ENCODE measurements at places on chromosomes 1 and 21.

DNA sequence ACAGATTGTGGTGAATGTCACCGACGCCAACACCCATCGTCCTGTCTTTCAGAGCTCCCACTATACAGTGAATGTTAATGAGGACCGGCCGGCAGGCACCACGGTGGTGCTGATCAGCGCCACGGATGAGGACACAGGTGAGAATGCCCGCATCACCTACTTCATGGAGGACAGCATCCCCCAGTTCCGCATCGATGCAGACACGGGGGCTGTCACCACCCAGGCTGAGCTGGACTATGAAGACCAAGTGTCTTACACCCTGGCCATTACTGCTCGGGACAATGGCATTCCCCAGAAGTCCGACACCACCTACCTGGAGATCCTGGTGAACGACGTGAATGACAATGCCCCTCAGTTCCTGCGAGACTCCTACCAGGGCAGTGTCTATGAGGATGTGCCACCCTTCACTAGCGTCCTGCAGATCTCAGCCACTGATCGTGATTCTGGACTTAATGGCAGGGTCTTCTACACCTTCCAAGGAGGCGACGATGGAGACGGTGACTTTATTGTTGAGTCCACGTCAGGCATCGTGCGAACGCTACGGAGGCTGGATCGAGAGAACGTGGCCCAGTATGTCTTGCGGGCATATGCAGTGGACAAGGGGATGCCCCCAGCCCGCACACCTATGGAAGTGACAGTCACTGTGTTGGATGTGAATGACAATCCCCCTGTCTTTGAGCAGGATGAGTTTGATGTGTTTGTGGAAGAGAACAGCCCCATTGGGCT, 3.0 kb downstream of the CELSR2 start:
- no peak for DNase-seq

DNA sequence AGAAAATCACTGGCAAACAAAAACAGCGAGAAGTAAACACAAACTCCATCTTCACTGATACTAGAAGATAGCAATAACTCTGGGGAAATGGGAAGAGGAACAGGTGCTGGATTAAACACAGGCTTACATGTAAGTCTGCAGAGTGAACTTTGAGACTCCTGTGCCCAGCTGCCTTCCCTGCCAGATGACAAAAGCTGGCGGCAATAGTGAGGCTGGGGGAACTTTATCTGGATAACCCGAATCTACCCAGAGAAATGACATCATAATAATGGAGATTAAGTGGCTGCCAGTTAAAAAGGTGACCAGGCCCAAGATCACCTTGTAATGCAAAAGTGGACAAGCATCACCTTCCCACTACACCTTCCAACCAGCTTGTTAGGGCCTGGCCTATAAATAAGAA, 184.5 kb downstream of the CHRM3 start:
- no peak for DNase-seq

GRCh38 chr1:228073061-228073856, 9.2 kb upstream of the ARF1 start:
- no peak for DNase-seq

DNA sequence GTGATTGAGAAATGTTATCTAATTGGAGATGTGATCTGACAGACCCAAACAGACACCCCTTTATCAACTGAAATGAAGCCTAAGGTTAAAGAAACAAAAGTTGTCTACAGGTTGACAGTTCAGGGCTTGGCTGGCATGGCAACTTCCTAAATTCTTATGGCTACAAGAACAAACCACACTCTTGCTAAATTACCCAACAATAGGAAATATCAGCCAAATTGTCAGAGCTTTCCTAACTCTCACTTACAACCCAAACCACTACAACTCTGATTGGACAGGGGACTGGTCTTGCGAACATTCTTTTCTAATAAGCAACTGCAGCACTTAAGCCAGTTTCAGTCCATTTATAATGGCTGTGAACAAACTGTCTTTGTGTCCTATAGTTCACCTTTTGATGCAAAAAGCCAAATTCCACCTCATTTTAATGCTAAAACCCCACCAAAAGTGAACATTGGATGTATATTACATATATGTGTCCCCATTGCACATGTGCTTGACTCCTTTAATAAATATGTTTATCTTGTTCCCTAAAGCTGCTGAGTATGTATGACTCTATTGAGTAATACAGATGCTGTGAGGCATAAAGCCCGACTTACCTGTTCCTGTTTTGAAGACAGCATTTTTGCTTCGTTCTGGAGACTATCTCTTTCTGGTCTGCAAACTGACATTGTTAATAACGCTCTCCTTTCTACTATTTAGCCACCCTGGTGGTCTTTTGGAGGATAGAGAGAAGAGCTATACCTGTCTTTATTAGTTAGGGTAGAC, 101.3 kb upstream of the HMCN1 start:
- no peak for DNase-seq

DNA sequence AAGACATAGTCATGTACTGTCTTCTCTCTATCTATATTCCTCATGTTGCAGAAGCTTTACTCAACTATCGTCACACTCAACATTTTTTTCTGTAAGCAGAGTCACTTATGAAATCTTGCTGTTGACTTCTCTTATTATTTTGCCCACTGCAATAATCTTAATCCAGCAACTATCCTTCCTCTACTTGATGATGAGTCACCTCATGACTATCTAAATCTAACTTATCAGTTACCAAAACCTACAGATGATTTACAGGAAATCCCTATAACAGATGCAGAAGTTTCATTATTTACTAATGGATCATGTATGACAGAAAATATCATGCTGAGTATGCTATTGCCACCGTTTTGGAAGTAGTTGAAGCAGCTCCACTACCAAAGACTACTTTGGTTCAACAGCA, 378.9 kb downstream of the DUSP10 start:
- no peak for DNase-seq

- DNase-seq, result no peak
These were observed 35.8 kb upstream of the PODN start for GRCh38 chr1:53026254-53026653.

GRCh38 chr1:160377585-160378206, 10.8 kb downstream of the NHLH1 start:
- DNase-seq, result no peak

DNA sequence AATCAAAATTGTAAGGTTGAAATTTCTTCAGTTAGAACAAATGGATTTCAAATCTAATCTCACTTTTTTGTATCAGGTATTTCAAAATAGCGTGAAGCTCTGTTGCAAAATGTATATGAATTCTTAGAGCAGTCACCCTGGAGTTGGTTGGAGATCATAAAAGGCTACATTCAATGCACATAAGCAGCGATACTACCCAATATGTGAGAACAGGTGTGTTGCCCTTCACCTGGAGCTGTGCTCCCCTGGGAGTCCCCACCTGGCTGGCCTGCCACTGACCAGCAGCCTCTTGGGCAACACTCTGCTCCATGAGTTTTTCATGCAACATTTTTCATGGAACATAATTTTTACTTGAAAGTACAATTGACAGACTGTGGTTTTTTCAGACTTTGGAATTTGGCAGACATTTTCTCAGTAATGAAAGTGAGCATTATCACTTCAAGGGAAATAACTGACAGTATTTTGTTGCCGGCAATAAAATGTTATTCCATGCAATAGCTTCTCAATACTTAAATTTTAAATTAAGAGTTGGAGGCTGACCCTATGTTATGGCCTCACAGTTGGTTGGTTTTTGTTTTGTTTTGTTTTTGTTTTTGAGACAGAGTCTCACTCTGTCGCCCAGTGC, 95.1 kb downstream of the ST3GAL3 start:
- no peak for DNase-seq

DNA sequence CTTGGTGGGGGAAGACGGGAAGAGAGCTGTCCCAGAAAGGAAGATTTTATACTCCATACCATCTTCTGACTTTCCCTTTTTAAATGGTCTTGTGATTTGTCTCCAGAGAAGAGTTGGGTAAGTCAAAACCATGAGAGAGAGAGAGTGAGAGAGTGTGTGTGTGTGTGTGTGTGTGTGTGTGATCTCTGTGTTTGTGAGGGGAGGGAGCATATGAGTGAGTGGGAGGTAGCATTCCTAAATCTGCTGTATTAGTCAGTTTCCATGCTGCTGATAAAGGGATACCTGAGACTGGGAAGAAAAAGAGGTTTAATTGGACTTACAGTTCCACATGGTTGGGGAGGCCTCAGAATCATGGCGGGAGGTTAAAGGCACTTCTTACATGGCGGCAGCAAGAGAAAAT, 102.0 kb upstream of the VANGL1 start:
- no peak for DNase-seq

- no peak for DNase-seq
These were observed 700.9 kb upstream of the CXADR start for GRCh38 chr21:16811970-16812369.

DNA sequence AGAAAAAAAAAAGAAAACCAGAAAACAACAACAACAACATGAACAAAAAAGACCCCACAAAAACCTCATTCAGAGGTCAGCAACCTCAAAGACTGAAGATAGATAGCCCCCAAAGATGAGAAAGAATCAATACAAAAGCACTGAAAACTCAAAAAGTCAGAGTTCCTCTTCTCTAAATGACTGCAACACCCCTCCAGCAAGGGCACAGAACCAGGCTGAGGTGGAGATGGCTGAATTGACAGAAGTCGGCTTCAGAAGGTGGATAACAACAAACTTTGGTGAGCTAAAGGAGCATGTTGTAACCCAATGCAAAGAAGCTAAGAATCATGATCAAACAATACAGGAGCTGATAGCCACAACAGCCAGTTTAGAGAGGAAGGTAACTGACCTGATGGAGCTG, 17.0 kb downstream of the RAB3GAP2 start:
- DNase-seq, result no peak

DNA sequence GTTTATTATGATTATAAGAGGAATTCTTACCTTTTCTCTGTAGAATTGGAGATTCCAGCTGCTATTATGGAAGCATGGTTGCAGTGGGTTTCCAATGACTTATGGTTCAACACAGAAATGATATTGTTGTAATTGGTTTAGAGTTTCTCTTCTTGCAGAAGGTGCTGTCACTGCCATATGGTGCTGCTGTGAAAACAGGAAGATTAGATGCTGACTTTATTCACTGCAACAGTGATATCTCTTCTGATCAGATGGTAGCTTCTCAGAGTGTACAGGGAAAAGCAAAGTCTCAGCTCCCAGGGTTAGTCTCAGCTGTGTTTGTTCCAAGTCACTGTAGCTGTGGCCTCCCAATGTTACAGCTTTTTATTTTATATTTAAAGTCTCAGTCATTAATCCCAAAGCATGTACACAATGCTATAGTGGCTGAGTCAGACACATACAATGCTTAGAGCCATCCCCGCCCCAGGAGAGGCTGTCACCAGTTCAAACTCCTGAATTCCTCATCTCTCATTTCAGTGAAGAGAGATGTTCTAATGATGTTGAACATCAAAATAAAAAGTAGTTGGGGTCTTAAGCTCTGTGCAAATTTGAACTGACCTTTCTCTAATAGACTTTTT, 42.7 kb upstream of the RGS2 start:
- no peak for DNase-seq

DNA sequence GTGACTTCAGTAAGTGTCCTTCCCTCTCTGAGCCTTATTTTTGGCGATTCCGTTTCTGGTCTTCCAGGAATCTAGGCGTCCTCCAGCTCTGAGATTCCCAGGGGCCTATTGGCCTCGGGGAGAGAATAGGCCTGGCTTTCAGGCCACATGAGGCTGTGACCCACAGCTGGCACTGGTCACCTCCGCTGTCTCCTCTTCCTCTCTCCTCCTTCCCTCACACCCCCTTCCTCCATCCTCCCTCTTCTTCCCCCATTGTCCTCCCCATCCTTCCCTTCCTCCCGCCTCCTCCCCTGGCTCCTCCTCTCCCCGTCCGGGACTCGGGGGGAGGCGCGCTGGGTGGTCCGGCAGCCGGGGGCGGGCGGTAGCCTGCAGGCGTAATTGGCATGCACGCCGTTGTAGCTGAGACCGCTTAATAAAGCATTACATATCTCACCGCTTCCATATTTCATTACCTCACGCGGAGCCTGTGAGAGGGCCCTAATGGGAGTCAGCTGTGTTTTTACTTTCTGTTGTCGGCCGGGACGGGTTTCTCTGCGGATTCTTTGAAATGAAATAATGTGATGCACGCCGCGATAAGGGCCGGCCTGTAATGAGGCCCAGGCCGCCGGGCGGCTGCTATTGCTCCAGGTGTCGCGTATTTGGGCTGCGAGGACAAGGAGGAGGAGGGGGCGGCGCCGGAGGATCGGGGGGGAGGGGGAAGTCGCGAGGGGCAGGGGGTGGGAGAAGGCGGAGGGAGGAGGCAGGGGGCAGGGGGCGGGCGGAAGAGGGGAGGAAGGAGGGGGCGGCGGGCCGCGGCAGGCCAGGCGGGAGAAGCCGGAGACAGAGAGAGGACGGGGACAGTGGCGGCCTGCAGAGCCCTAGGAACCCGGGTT, 95.3 kb downstream of the FOXD2 start:
- DNase-seq, result no peak

DNA sequence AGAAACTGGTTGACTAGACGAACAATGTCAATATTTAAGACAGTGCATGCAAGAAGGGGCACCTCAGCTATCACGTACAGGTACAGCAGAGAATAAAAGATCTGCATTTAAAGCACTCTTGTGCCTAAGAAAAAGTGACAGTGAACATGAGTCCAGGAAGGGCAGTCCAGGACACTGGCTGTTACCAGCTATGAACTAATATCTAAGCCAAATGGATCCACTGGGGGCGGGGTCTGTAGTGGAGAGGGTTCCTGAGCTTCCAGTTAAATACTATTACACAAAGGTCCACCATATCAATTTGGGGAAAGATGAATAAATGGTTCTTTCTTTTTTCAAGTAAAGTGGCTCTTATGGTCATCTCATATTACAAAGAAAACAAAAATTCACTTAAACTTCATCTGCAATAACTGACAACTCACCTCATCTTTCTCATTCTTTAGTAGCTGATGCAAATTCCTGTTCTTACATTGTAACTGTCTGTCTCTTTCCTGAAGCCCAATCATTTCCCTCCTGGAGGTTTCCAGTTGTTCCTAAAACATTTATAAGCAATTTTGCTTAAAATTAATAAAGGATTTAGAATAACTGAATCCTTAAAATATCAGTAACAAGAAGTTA, 24.5 kb downstream of the SSX2IP start:
- no peak for DNase-seq

- DNase-seq, result no peak
These were observed 32.4 kb downstream of the PSMG1 start for GRCh38 chr21:39150877-39151276.

- no peak for DNase-seq
These were observed 25.2 kb upstream of the FGGY start for GRCh38 chr1:59271561-59272260.

GRCh38 chr1:6888268-6888667, 103.0 kb downstream of the CAMTA1 start:
- DNase-seq, result no peak

DNA sequence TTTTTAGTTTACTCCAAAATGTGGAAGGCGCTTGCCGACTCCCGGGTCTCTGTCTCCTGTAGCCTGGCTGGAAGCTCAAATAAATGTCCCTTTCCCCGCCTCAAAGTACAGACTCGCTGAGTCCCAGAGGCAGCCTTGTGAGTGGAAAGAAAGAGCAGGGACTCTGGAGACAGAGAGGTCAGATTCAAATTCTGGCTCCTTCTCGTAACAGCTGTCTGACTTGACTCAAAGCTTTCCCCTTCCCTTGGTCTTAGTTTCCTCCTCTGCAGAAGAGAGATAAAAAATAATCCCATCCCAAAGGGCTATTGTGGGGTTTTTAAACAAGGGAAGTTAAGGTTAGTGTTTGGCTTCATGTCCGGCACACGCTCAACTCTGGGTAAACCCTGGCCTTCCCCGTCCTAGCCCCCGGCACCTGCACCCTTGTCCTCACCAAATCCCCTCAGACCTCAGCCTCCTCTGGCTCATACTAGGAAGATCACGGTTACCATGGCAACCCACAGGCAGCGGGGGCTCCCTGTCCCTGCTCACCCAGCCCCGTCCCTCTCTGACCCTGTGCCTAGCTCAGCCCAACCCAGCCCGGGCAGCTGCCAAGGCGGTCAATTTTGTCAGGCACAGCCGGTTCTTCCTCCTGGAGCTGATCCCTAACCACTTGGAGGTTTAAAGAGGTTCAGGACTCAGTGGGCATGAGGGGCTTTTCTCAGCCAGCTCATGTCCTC, 49.2 kb upstream of the IGSF21 start:
- no peak for DNase-seq

Data from activated CD4-positive, alpha-beta T cell treated with anti-CD3 and anti-CD28 coated beads, Interleukin-2, Interleukin-6, amounts not matched to agents 100 ng/mL and 50 ng/mL, durations not matched to agents 16 hours and 8 hours (primary cell).